ENCODE measurements at places on chromosomes 12 and 14. TPM values are rescaled to one million over a fixed set of nuclear protein-coding genes. Genes with fewer than 3 reads are reported as not detected.

Gene A2M
- total RNA-seq: 0.95 TPM

Gene LMO3
- 1.1 TPM for total RNA-seq

Gene PLEKHD1
- not detected for total RNA-seq

Gene PWP1
- 255 TPM for total RNA-seq

Gene SMAGP
- 26.9 TPM for total RNA-seq

Gene TMBIM4
- 130 TPM for total RNA-seq

Gene EFS
- total RNA-seq: 0.80 TPM

Gene KERA
- not detected for total RNA-seq

Gene TPPP2
- not detected for total RNA-seq

Gene KRT79
- 0.57 TPM for total RNA-seq

Gene GALNT8
- 3.0 TPM for total RNA-seq

Gene ANKRD52
- total RNA-seq: 9.1 TPM

Gene TESPA1
- 1.1 TPM for total RNA-seq

GRCh38 chr12:92438641-92439419 lies 264.0 kb upstream of the PLEKHG7 start:
- DNase-seq: peak; percentile 10

GRCh38 chr14:104948736-104949031 lies 24.0 kb downstream of the PLD4 start:
- DNase-seq: no peak

- DNase-seq: no peak
Measured at GRCh38 chr14:90049390-90049789, 12.4 kb upstream of the KCNK13 start.

- no peak for DNase-seq
Measured at GRCh38 chr12:5197656-5198055, 154.0 kb downstream of the KCNA5 start.

GRCh38 chr14:75579338-75579864 lies 981 bp downstream of the FLVCR2 start:
- DNase-seq: no peak

DNA sequence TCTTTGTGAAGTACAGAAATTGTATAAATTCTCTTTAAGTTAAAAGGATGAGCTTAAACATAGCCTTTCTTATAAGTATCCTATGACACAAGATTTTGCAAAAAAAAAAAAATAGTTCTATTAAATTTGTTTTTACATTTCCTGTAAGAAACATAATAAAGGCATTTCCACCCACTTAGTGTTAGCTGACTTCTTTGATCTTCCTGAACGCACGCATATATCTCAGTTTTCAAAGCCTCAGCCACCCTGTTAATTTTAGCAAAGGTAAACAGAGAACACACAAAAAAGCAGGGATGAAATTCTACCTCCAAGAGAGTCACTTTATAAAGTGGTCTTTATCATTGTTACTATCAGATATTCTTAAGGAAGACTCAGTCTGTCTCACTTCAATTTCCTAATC lies 277.9 kb downstream of the MED13L start:
- DNase-seq: no peak

DNA sequence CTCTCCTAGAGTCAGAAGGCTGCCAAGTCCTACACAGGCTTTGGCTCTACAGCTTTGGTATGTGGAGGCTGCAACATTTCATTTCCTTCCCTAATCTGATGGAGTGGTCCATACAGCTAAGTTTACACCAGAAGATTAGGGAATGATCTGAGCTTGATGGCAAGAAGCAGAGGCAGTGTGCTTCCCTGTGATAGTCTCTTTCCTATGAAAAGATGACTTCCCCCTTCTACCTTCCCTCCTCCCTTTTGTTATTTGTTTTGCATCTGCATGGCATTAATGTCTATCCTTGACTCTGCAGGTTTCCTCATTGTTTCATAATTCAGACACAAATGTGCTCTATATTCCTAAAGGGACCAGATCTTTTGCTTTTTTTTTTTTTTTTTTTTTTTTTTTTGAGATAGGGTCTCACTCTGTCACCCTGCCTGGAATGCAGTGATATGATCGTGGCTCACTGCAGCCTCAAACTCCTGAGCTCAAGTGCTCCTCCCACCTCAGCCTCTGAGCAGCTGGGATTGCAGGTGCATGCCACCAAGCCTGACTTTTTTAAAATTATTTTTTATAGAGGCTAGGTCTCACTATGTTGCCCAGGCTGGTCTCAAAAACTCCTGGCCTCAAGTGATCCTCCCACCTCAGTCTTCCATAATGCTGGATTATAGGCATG lies 76.3 kb downstream of the GRIP1 start:
- no peak for DNase-seq

GRCh38 chr12:96258104-96258961 lies 64.2 kb downstream of the ELK3 start:
- DNase-seq: peak; percentile 42

DNA sequence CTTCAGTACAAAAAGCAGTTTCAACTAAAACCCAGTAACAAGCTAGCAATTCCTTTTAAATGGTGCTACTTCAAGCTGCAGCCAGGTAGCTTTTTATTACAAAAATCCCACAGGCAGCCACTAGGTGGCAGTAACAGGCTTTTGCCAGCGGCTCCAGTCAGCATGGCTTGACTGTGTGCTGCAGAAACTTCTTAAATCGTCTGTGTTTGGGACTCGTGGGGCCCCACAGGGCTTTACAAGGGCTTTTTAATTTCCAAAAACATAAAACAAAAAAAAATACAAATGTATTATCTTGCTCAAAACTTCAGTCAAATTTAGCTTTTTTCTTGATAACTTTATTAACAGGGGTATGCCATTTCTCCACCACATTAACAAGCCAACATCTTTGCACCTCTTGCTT lies 3.6 kb upstream of the CLEC4E start:
- DNase-seq: peak; percentile 58

GRCh38 chr14:90692061-90692460 lies 124.2 kb downstream of the TTC7B start:
- DNase-seq: no peak

GRCh38 chr12:46629331-46630229 lies 196.2 kb downstream of the SLC38A4 start:
- DNase-seq: no peak

- peak; percentile 81 for DNase-seq
Measured at GRCh38 chr14:36604757-36605505, 22.5 kb upstream of the NKX2-8 start.

- DNase-seq: no peak
Measured at GRCh38 chr12:11623382-11623781, 26.1 kb upstream of the ETV6 start.

- DNase-seq: no peak
Measured at GRCh38 chr12:14402697-14403096, 37.2 kb downstream of the ATF7IP start.

DNA sequence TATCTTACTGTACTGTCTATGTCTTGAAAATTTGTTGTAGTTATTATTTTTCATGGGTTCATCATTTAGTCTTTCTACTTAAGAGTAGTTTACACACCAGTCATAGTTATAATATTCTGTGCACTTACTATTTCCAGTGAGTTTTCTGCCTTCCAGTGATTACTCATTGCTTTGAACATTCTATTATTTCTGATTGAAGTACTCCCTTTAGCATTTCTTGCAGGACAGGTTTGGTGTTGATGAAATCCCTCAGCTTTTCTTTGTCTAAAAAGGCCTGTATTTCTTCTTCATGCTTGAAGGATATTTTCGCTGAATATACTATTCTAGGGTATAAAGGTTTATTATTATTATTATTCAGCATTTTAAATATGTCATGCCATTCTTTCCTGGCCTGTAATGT lies 66.8 kb downstream of the TSPAN8 start:
- no peak for DNase-seq

- no peak for DNase-seq
Measured at GRCh38 chr14:23434488-23435222, 805 bp downstream of the MYH7 start.

DNA sequence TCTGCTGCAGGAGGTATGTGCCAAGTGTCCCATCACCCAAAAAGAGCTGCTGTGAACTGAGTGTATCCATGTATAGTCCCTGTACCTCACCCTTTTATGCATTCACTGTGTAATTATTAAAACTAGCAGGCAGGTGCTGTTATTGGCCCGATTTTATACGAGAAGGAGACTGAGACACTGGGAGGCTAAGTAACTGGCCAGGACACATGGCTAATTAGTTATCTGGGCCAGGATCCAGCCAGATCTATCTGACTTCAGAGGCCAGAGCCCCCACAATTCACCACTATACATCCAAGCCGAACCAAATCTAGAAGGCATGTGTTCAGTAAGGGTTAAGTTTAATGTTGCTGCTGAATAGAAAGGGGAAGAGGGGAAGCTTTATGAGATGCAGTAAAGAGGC lies 73.4 kb downstream of the FRMD6 start:
- no peak for DNase-seq

DNA sequence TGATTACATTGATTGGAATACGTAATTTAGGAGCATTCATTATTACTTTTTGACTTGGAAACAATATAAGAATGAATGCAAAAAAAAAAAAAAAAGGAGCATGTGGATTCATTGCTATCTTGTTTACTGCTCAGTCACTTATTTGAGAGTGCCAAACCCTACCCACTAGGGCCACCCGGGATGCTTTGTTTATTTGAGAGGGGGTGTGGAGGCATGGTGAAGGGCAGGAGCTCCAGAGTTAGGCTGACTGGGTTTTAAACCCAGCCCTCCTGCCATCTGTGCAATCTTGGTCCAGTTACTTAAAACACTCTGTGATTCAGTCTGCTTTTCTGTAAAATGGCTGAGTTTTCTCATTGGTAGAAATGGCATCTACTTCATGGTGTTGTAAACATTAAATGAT lies 195.2 kb downstream of the RAD51B start:
- DNase-seq: no peak

DNA sequence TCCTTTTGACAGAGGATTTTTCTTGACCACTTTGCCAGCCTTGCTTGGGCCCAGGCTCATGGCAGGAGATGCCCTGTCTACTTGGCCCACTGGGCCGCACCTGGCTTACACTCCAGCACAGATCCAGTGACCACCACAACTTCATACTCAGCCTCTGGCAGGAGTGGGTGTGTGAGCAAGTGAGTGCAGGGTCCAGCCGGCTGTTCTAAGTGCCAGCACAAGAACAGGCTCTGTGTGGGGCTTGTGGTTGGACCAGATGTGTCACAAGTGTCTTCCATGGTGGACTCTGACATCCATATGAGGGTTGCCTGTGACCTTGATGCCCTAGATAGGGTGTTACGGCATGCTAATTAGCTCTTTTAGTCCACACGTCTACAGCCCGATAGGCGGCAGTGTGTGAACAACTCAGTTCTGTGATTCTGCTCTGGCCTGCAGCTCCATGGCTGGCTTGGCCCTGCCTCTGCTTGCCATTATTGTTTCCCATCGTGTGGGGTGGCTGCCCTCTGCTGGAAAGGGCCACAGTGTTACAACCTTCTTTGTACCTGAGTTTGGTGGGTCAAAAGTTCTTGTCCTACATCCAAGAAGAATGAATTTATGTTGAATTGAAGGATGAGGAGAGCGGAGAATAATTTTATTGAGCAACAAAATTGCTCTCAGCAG lies 1089.1 kb downstream of the SLC6A15 start:
- peak; percentile 33 for DNase-seq

- no peak for DNase-seq
Measured at GRCh38 chr12:93111773-93112172, 182.7 kb upstream of the EEA1 start.

DNA sequence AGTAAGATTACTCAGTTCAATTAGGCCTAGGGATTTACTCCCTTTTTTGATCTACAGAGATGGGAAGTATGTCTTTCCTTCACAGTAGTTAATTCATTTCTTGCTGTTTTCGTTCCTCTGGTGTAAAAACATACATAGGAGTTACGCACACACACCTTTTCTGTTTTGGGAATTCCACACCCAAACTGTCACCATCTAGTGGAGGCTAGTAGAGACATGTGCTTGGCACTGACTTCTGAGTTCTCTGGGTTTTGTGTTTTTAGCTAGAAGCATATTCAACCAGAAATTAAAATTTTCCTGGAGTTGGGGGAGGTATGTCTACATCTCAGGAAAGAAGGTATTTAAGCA lies 1.4 kb downstream of the SUSD6 start:
- no peak for DNase-seq

GRCh38 chr12:57765698-57766463 lies 997 bp downstream of the CYP27B1 start:
- peak; percentile 27 for DNase-seq

GRCh38 chr14:65972891-65973290 lies 513.3 kb upstream of the CCDC196 start:
- DNase-seq: peak; percentile 23

- DNase-seq: no peak
Measured at GRCh38 chr14:66242001-66242400, 244.2 kb upstream of the CCDC196 start.

DNA sequence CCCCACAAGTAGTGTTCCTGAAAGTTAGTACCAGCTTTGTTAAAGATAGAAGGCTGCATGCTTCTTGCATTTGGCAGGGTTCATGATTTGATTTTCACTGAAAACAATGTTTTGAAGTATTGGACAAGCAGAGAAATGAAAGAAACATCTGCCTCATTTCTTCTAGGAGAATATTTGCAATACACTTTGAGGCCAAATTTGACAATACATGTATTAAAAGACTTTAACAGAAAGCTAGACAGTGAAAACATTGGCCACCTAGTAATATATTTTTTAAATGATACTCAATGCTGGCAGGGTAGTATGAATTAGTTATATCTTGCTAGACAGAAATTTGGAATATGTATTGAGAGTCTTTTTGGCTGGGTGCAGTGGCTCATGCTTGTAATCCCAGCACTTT lies 68.5 kb downstream of the GCH1 start:
- no peak for DNase-seq

DNA sequence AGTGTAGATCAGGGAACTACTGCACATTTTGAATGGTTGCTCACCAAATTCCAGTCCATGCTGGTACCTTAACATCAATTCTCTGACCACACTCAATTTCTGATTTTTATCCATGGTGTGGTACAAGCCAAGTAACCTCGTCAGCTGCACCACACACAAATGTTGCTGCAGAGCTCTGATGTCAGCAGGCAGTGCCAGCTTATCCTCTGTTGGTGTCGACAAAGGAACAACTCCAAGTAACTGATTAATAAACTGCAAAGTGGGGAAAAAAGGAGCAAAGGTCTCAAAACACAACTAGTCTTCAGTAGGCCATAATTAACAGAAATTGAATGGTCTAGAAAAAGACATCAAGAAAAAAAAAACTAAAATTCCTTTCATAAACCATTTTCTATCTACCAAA lies 47.4 kb downstream of the NAA25 start:
- no peak for DNase-seq

- DNase-seq: no peak
Measured at GRCh38 chr12:78726854-78727253, 137.7 kb upstream of the SYT1 start.

DNA sequence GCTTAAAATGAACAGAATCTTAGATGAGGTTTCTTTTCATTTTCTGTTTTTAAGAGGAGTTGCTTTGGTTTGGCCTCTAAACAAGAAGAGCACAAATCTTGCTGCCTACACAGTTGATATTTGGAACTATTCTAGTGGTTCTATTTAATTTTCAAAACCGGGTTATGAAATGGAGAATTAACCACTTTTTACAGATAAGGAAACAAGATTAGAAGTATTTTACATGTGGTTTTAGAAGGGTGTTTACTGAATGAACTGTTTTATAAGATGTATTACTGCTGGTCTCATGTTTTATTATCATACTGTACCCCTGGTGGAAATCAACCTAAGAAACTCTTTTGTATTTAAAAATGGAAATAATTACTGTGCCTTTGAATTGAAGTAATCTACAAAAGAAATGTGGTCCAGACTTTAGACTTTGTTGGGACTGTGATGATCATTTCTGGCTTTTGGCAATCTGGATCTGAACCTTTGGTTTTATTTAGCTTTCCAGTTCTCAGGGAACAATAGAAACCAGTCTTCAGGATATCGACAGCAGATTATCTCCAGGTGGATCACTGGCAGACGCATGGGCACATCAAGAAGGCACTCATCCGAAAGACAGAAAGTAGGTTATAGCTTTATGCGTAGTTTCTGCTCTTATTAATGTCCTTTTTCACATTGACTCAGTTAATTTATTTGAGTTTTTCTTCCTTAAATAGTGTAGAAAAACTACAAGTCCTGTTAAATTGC lies 43.2 kb downstream of the TBK1 start:
- DNase-seq: no peak

All from Daoy (cell line).